ENCODE measurements at places on chromosomes 11 and 22.

DNA sequence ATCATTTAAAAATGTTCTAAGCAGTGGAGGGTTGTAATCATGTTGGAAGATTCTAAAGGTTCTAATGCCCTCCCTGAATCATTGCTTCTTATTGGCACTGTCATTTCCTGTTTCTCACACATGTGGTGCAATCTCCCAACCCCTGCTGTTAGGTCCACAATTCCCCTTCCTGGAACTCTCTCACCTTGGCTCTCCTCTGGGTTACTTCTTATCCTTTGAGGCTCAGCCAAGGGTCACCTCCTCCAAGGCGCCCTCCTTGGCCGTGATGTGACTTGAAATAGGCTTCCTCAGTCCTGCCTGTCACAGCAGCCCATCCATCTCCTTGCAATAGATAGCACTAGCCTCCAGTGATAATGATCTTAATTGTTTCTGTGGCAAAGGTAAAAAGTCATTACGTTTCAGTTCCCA, 149.8 kb downstream of the TTC17 start:
- H3K4me3 ChIP-seq, result no peak overlapping the region
- H3K27me3 ChIP-seq, result peaks cover 11% of the 10 kb centered on the region
- DNase-seq, result no peak
- H3K27ac ChIP-seq, result no peak overlapping the region
- no peaks in the 10 kb centered on the region for H3K36me3 ChIP-seq

DNA sequence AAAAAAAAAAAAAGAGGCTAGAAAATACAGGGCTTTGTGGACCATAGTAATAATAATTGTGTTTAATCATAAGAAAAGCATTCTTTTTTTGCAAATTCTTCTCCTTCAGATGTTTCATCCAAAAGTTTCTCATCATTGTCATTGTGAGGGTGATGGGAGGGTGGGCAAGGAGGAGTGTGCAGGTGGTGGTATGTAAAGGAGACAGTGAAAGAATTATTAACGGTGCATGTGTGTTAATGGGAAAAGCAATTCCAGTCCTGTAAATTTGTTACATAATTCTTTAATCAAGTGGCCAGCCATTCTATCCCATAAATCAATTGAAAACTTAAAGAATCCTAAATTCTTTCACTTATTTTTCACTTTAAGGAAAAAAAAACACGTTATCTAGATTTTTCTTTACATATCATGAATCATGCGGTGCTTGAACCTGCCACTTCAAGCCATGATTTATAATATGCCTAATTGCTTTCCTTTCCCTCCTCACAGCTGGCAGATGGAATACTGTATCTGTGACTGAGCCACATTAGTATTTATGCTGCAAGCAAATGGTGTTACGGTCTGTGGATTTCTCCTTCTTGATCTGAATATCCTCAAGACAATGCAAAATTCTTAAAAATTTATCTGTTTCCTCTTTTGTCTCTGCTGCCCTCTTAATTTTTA, 318.5 kb downstream of the JRKL start:
- no peak overlapping the region for H3K27ac ChIP-seq
- H3K4me1 ChIP-seq, result no peaks in the 10 kb centered on the region
- H3K4me3 ChIP-seq, result no peak overlapping the region
- no peaks in the 10 kb centered on the region for H3K27me3 ChIP-seq

GRCh38 chr22:45976254-45977002, 534 bp downstream of the WNT7B start:
- DNase-seq, result no peak
- peaks cover 1% of the 10 kb centered on the region for H3K36me3 ChIP-seq
- H3K4me3 ChIP-seq, result peak overlapping the region; percentile 43
- H3K27me3 ChIP-seq, result peaks cover 38% of the 10 kb centered on the region
- H3K4me1 ChIP-seq, result peaks cover 15% of the 10 kb centered on the region

- peaks cover 3% of the 10 kb centered on the region for H3K36me3 ChIP-seq
- H3K27me3 ChIP-seq, result no peaks in the 10 kb centered on the region
- DNase-seq, result peak; percentile 27
- H3K27ac ChIP-seq, result peak overlapping the region; percentile 79
- peak overlapping the region; percentile 63 for H3K4me3 ChIP-seq
- H3K4me1 ChIP-seq, result peaks cover 96% of the 10 kb centered on the region
Observed at GRCh38 chr11:118892514-118892913, 8.8 kb downstream of the CXCR5 start.

DNA sequence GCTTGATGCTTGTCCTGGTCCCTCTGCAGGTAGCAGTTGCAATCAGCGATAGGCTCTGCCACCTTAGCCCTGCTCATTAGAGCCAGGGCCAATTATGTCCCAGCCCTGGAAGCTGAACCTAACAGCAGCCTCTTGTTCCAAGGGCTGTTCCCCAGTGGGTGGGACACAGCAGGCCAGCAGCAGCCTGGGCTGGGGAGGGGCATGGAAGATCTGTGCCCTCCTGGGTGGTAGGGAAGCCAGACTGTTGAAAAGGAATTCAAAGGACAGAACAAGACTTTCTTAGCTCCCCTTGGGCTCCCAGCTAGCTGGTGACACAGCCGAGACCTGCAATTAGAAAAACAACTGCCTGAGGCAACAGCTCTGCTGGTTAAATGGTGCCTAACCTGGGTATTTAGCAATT, 17.4 kb downstream of the DRD2 start:
- H3K4me3 ChIP-seq, result no peak overlapping the region
- no peaks in the 10 kb centered on the region for H3K4me1 ChIP-seq

DNA sequence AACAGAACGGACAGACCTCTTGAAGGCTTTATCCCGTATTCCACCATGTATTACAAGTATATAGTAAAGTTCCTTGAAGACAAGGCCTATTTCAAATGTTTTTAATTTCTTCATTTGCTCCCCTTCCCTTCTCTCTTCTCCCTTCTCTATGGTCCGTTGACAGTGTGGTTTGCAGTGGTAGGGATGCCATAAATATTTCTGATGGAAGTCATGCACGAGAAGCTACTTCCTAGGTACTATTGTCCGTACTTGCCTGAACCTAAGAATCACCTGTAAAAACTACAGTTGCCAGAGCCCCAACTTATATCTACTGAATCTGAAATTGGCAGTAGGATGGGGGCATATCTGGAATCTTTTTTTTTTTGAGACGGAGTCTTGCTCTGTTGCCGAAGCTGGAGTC, 2.8 kb downstream of the PISD start:
- peaks cover 1% of the 10 kb centered on the region for H3K36me3 ChIP-seq
- no peak overlapping the region for H3K4me3 ChIP-seq
- no peak overlapping the region for H3K27ac ChIP-seq
- H3K4me1 ChIP-seq, result peaks cover 45% of the 10 kb centered on the region

DNA sequence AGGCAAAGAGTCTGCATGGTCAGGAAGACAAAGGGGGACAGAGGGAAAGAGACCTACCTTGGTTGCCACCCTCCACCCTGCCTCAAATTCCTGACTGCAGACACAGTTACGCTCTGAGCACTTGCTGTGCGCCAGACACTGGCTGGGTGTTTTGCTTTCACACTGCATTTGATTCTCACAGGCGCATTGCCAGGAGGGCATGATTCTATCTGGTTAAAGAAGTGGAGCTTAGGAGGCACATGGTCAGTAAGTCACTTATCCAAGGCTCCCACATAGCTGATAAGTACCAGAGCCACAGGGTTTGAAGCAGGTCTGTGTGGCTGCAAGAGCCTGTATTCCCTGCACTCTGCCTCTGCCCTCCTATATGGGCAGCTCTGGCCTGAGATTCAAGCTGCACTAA, 103.9 kb downstream of the TIMP3 start:
- no peak overlapping the region for H3K27ac ChIP-seq
- H3K4me3 ChIP-seq, result no peak overlapping the region
- DNase-seq, result no peak

DNA sequence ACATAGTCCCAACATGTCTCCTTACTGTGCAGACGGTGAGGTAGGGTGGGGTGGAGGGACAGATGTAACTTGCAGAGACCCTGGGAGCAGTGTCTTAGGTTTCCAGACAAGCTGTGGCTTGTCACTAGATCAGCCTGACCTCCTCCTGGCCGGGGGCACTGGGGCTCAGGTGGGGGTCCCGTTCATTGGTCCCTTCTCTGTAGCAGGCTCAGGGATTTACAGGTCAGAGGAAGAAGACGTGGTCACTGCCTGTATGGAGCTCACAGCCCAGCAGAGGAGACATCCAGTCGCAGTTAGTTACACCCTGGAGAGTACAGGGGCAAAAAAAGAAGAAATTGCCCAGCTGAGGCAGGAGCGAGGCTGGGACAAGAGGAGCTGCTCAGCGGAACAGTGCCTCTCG, 22.0 kb upstream of the TUB start:
- no peak for DNase-seq
- peaks cover 12% of the 10 kb centered on the region for H3K4me1 ChIP-seq
- no peak overlapping the region for H3K4me3 ChIP-seq
- H3K27ac ChIP-seq, result no peak overlapping the region
- H3K36me3 ChIP-seq, result no peaks in the 10 kb centered on the region

- H3K27ac ChIP-seq, result no peak overlapping the region
- no peaks in the 10 kb centered on the region for H3K27me3 ChIP-seq
- no peak overlapping the region for H3K4me3 ChIP-seq
- H3K4me1 ChIP-seq, result no peaks in the 10 kb centered on the region
- DNase-seq, result no peak
Observed at GRCh38 chr22:49078076-49078710, 749.5 kb downstream of the BRD1 start.

GRCh38 chr11:82738091-82738490, 4.4 kb upstream of the FAM181B start:
- no peaks in the 10 kb centered on the region for H3K36me3 ChIP-seq
- peaks cover 32% of the 10 kb centered on the region for H3K27me3 ChIP-seq
- H3K4me3 ChIP-seq, result no peak overlapping the region
- H3K27ac ChIP-seq, result no peak overlapping the region
- H3K4me1 ChIP-seq, result no peaks in the 10 kb centered on the region

DNA sequence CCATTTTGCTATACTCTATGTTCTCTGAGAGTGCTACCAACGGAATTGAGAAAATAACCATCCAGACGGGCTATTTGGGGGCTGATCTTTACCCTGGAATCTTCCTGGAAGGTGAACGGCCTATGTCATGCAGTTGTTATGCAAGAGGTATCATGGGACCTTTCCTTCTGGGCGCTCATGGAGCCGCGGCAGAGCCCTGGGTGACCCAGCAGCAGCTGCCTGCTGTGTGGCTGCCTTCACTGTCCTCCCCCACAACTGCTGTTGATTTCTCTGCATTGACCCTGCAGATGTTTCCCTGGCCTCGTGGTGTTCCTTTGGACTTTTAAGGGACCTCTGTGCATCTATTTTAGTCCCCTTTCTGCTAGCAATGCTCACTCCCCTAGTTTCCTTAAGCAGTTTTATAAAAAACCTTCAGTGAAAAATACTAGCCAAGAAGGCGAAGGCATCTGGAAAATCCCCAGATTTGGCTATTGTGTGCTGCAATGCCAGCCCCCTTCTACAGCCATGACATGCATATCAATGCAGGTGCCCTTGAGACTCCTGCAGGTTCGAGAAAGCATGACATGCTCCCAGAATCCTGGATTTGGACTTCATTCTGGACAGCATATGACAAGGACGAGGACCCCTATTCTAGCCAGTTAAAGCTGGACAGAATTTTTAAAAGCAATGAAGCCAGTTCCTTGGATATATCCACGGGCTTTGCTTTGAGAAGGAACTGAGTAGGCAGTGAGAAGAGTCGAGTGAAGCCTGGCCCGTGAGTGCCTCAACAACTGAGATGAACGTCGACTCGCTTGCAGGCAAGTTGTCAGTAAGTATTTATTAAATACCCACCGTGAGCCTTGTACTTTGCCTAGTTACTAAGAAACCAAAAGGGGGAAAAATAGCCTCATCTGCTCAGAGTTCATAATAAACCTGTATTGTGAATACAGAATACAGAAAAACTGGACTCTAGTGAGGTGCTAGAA, at the start of gene SLC25A18:
SLC25A18 (plus strand) TSS at position 593 of the 965 bp plus-strand sequence. CDS start 16,447 bp downstream, outside the sequence.
- H3K4me1 ChIP-seq, result no peaks in the 10 kb centered on the region
- H3K4me3 ChIP-seq, result no peak within 1 kb of the TSS
- DNase-seq, result no peak
- no peaks in the 10 kb centered on the region for H3K36me3 ChIP-seq

DNA sequence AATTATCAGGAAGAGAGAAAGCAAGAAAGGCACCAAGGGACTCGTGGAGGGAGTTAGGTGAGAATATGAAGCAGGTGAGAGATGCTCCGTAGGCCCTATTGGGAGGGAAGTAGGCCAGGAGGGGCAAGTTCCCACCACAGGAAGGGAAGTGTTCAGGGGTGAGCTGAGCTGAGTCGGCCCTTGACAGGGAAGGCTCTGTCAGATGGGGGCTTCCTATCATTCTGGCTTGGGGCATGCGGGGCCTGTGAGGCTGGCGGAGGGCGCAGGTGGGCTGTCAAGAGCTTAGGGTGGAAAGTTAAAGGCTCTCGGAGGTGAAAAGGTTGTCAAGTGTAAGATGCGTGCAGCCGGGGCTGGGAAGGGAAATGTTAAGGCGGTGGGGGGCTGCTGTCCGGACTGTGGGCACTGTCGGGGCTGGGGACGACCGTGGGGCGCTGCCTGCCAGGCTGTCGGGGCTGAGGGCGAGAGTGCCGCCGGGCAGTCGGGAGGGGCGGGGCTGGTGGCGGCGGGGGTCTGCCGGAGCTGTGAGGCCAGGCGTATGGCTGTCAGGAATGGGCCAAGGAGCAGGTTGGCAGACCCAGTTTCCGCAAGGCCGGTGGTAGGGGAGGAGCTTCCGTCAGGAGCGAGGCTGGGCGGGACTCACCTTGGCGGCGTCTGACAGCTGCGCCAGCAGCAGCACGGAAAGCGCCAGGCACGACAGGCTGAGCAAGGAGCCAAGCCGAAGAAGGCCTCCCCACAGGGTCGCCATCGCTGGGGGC, 496 bp downstream of the TMEM9B start:
- H3K4me3 ChIP-seq, result peak overlapping the region; percentile 96
- peak; percentile 80 for DNase-seq
- H3K4me1 ChIP-seq, result peaks cover 45% of the 10 kb centered on the region
- H3K36me3 ChIP-seq, result peaks cover 5% of the 10 kb centered on the region

DNA sequence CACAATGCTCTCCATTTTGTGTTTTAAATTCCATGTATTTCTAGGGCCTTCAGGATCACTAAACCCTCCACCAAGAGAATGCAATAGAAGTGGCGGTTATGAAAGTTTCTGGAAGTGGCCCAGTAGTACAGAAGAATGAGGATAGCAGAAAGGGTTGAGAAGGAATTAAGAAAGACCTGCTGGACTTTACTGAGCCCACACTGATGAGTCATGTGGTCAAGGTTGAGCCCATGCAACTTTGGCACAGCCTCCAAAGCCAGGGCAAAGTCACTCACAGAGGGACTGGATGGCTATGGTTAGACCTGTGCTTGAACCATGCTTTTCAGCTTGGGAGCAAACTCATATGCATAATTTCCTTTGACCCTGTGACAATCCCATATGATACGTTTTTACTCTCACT, 102.9 kb upstream of the PLET1 start:
- DNase-seq, result no peak
- H3K36me3 ChIP-seq, result no peaks in the 10 kb centered on the region
- no peak overlapping the region for H3K27ac ChIP-seq
- no peaks in the 10 kb centered on the region for H3K4me1 ChIP-seq
- H3K4me3 ChIP-seq, result no peak overlapping the region
